CD4-positive, alpha-beta T cell treated with Interleukin-10 for 1 hour (primary cell): ENCODE measurements at places on chromosomes 7 and 10.

- DNase-seq = no peak
These were observed 53.6 kb downstream of the TMEM130 start for GRCh38 chr7:98816241-98816640.

DNA sequence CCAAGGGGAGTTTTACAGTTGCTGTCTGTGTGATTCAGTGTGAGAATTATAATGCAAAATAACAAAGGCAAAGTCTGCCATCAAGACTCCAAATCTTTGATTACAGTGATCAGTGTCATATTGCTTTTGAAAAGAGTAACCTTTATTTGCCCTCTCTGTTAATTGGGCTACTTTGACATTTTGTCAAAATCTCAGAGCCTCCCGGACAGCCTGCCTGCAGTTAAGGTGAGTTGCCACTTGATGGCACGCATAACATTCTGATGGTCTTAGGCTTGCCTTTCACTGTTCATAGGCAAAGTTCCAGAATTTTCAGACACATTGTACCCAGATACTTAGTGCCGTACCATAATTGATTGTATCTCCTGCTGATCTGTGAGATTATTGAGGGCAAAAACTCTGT is 253.5 kb downstream of the ABCA13 start:
- DNase-seq = no peak

GRCh38 chr10:16919121-16919982 is 102.1 kb upstream of the RSU1 start:
- no peak for DNase-seq

- DNase-seq = no peak
These were observed 127.2 kb downstream of the CFAP58 start for GRCh38 chr10:104480797-104481196.

- DNase-seq = peak; percentile 29
These were observed 50.8 kb upstream of the AOAH start for GRCh38 chr7:36775061-36775620.

DNA sequence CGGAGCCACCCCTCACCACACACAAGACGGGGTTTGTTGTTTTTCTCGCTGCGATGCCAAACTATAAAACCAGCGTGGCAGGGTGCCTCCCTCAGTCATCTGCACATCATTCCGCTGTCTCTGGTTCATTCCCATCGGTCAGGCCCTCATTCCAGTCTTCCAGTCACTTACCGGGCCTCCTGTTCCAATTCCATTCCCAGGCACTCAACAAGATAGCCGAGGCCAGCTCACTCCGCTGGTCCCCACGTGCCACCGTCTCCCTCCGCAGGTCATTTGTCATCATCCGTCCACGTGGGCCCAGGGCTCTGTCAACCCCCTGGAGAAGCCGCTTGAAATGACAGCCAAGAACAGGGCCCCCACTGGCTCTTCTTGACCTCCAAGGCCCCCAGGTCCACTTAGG is 6.1 kb upstream of the TMEM184A start:
- no peak for DNase-seq

DNA sequence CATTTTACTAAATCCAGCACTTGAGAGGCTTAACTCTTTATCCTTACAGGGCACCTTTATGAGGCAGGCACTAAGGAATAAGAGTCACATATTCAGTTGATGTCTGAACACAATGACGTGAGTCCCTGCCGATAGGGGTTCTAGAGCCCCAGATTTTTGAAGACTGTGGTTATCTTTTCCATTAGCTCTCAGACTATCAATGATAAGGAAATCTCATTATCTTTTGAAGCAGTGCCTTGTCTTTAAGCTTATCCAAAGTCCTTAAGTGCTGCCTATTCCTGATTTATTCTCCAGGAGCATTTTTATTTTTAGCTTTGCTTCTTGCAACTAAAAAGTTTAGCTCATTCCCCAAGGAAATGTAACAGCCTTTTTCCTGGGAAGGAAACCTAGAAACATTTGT is 444.1 kb upstream of the LRRN3 start:
- DNase-seq = no peak

DNA sequence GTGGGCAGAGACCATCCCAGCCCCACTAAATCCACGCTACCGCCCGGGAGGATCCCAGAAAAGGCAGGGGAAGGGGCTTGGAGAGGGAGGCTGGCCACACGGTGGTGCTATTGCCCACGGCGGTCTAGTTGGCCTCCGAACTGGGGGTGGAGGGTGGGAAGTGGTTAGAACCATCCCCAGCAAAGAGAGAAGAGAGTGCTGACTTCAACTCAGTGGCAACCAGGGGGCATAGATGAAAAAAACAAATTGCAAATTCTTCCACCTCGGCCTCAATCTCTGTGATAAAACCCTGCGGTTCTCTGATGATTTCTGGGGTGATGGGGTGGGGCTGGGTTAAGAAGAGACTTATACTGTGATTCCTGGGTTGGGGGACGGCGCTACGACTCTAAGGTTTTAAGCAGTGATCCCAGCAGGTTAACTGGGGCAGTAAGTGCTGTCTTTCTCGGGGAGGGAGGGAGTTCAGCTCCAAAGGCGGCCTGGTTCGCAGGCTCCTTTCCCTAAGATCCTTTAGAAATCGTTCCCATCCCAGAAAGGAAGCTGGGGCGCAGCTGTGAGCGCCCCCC is 154.5 kb upstream of the LYZL2 start:
- DNase-seq = peak; percentile 86

DNA sequence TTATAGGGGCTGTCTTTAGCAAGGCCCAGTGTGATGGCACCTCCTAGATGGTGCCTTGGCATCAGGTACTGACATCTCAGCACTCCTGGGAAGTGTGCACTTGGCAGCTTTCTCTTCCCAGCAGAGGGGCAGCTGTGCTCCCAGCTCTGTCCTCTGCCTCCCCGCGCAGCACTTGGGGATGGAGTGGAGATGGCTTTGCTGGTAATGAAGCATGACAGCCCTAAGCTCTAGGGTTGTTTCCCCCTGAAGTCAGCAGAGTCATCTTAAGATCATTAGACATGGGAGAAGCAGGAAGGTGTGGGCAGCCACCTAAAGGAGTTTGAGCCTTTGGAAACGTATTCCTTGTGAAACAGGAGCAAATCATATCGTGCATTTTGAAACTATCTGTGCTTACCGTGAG is 46.7 kb downstream of the HTRA1 start:
- DNase-seq = no peak

GRCh38 chr7:7226407-7226806 is 44.1 kb downstream of the C1GALT1 start:
- DNase-seq = no peak

DNA sequence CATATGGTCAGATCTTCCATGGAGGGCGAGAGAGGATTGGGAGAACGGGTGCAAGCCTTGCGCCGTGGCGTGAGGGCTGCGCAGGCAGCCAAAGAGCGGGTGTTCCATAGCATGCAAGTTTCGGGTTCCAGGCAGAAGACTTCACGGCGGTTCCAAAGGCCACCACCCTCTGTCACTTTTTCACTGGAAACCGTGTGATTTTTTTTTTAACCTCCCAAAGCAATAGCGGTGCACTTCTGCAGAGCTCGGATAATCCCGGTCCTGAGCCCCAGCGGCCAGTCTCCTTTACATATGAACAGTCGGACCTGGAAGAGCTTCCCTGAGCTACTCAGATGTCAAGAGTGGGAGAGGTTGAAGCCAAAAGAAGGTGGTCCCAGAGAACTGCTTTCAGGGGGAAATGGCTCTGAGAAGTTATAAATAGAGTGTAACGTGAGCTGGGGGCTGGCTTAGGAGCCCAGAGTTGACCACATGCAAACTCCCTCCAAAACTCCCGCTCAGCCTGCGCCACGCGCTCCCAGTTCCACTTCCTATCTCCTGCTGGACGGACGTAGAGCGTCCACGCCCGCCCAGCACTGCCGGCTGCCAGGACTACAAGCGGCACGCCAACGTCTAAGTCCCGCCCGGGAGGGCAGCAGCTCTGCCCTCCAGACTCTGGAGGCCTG is at the start of gene MEOX2:
Gene MEOX2, minus strand, starts transcription at position 389 of the 662 bp plus-strand sequence. Its CDS starts 281 bp downstream, at position 108.
- DNase-seq = no peak

DNA sequence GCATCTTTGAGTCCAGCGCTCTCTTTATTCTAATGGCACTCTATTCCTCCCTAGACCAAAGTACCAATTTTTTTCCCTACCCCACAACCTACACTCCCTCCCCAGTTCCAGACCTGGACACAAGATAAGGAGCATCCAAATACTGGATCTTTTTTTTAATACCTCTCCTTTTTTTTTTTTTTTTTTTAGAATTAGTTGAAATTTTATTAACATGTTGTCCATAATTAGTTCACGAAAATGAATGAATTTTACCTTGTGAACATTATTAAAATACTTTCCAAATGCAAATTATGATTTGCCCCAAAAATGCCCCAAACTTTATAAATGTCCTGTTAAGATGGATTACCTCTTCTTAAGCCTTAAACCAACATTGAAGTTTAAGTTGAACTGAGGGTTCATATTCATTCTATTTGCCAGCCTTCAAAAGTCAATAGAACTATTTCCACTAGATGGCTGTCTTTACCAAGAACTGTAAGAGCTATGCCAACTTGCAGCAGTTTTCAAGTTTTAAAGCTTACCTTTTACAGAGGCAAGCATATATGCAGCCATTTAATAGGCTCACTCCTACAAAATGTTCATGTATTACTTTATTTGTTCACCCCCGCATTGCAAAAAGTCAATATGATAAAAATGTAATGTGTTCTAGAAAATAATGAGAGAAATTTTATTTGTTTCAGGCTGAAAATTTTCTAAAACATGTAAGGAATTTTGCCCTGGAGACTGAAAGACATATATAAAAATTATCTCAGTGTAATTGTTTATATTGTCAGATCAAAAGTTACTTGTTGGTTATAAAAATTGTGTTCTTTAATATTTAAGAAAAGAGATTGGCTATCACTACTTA is 39.7 kb upstream of the TNKS2 start:
- peak; percentile 65 for DNase-seq
